ENCODE measurements at places on chromosomes 2 and 18.

GRCh38 chr18:731185-731584 lies 18.8 kb upstream of the ENOSF1 start:
- H3K36me3 ChIP-seq: peaks cover under 1% of the 10 kb centered on the region
- H3K27ac ChIP-seq: no peak overlapping the region
- DNase-seq: no peak
- H3K4me3 ChIP-seq: no peak overlapping the region

DNA sequence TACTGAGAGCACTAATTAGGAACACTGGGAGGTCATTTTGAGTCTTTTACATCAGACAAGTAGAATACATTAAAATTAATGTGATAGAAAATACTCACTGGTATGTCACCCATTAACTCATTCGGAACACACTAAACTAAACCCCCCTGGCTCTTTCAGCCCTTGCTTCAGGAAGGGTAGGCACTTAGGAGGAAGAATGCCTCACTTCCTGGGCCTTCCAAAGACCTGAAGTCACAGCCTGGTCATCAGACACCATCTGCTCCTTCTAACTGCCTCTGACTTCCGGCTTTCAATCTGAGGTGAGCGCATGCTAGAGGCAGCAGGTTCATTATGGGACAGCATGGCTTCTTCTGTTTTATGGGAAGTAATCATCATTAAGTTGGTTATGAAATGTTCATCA lies 451.4 kb downstream of the PID1 start:
- no peak overlapping the region for H3K27ac ChIP-seq
- no peak for DNase-seq
- H3K36me3 ChIP-seq: no peaks in the 10 kb centered on the region
- no peak overlapping the region for H3K4me3 ChIP-seq
- H3K4me1 ChIP-seq: no peaks in the 10 kb centered on the region

DNA sequence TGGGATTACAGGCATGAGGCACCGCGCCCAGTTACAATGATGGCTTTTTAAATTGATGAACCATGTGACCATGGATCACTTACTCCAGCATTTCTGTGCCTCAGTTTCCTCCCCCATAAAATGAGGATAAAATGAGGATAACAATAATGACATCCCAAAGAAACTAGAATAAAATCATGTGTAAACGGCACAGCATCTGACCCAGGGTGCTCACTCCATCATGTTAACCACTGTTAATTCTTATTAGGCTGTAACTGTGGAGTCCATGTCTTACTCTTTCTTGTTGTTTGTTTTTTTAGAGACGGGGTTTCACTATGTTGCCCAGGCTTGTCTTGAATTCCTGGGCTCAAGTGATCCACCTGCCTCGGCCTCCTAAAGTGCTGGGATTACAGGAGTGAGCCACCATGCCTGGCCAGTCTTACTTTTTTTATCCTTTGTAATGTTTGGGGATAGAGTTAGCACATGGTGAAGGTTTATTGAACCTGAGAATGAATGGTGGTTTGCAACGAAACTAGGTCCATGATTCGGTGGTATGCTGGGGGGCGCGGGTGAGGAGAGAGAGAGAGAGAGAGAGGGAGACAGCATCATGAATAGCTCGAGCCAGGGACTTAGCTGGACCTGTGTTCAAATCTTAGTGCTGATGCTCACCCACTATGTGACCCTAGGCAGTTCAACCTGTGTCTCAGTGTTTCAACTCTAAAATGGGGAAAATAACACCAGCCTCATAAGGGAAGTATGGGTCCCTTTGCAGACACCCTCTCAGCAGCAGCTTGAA lies 52.3 kb downstream of the MYCN start:
- DNase-seq: no peak
- H3K36me3 ChIP-seq: no peaks in the 10 kb centered on the region
- H3K27ac ChIP-seq: no peak overlapping the region
- no peaks in the 10 kb centered on the region for H3K4me1 ChIP-seq
- H3K27me3 ChIP-seq: no peaks in the 10 kb centered on the region
- no peak overlapping the region for H3K4me3 ChIP-seq

GRCh38 chr2:209519906-209520305 lies 96.1 kb downstream of the MAP2 start:
- H3K27me3 ChIP-seq: no peaks in the 10 kb centered on the region
- no peak for DNase-seq
- H3K4me1 ChIP-seq: peaks cover 17% of the 10 kb centered on the region
- no peak overlapping the region for H3K27ac ChIP-seq

- no peaks in the 10 kb centered on the region for H3K27me3 ChIP-seq
- DNase-seq: no peak
- H3K27ac ChIP-seq: no peak overlapping the region
- no peaks in the 10 kb centered on the region for H3K36me3 ChIP-seq
- no peaks in the 10 kb centered on the region for H3K4me1 ChIP-seq
Observed at GRCh38 chr2:144165599-144166250, 354.2 kb downstream of the ZEB2 start.

GRCh38 chr18:48293954-48294898 lies 115.0 kb downstream of the ZBTB7C start:
- DNase-seq: peak; percentile 63
- H3K27me3 ChIP-seq: no peaks in the 10 kb centered on the region
- peaks cover 12% of the 10 kb centered on the region for H3K4me1 ChIP-seq
- peak overlapping the region; percentile 13 for H3K27ac ChIP-seq

GRCh38 chr18:74625157-74625556 lies 27.5 kb downstream of the ZNF407 start:
- H3K27ac ChIP-seq: no peak overlapping the region
- no peak for DNase-seq
- H3K4me1 ChIP-seq: no peaks in the 10 kb centered on the region
- no peaks in the 10 kb centered on the region for H3K36me3 ChIP-seq
- no peak overlapping the region for H3K4me3 ChIP-seq

GRCh38 chr2:112685271-112685884 lies 35.4 kb upstream of the NT5DC4 start:
- H3K4me3 ChIP-seq: no peak overlapping the region
- no peak overlapping the region for H3K27ac ChIP-seq
- no peaks in the 10 kb centered on the region for H3K4me1 ChIP-seq
- no peaks in the 10 kb centered on the region for H3K27me3 ChIP-seq
- no peaks in the 10 kb centered on the region for H3K36me3 ChIP-seq

DNA sequence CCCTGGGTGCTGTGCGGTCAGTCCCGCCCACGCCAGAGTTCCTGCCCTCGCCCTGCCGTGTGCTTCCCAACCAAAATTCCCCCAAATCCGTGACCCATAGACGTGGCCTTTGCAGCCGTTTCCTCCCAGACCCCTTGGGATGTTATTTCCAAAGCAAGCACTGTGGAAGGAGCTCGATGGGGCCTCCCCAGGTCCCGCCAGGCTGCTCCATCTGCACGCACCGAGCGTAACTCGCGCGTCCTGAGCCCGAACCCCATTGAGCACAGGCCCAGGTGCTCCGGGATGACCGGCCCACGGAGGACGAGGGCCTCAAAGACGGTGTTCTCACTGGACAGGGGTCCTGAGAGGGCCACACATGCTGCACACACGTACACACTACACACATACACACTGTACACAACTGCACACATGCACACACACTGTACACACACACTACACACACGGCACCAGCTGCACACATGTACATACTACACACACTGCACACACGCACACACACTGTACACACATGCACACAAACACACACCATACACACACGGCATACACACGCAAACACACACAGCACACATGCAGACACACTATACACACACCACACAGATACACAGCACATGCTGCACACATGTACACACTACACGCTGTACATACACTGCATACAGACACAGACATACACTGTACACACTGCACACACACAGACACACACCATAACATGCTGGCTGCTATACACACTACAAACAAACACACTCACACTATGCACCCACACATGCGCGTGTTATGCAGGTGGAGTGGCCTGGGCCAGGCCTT lies 431.2 kb upstream of the SALL3 start:
- no peak overlapping the region for H3K4me3 ChIP-seq
- H3K27me3 ChIP-seq: no peaks in the 10 kb centered on the region
- H3K4me1 ChIP-seq: no peaks in the 10 kb centered on the region
- no peak for DNase-seq

GRCh38 chr2:3034396-3034795 lies 343.2 kb downstream of the EIPR1 start:
- H3K27me3 ChIP-seq: no peaks in the 10 kb centered on the region
- no peaks in the 10 kb centered on the region for H3K36me3 ChIP-seq
- no peaks in the 10 kb centered on the region for H3K4me1 ChIP-seq
- no peak overlapping the region for H3K4me3 ChIP-seq
- no peak for DNase-seq

- H3K4me3 ChIP-seq: no peak overlapping the region
- no peak for DNase-seq
Observed at GRCh38 chr2:222468346-222468745, 44.0 kb downstream of the SGPP2 start.

- no peak for DNase-seq
- no peaks in the 10 kb centered on the region for H3K4me1 ChIP-seq
- H3K4me3 ChIP-seq: no peak overlapping the region
- H3K27ac ChIP-seq: no peak overlapping the region
- no peaks in the 10 kb centered on the region for H3K36me3 ChIP-seq
Observed at GRCh38 chr2:160339726-160340125, 139.7 kb upstream of the ITGB6 start.

DNA sequence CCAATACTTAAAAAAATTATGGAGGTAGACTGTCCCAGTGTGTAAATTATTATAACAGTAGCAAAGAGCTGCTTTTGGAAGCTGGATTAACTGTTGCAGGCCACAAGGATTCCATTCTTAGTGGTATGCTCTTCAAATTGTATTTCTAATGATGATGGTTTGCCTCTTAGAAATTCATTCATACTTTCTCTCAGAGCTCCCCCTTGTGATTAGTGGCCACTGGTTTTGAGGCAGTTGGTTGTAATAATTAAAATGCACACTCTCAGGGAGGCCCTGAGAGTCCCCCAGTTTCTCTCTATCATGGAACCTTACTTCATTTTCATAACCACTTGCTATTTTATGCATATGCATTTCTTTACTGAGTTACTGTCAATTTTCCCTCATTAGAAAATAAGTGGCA lies 122.5 kb downstream of the PLA2R1 start:
- H3K4me3 ChIP-seq: no peak overlapping the region
- no peaks in the 10 kb centered on the region for H3K4me1 ChIP-seq
- DNase-seq: no peak
- H3K36me3 ChIP-seq: no peaks in the 10 kb centered on the region

- no peak overlapping the region for H3K4me3 ChIP-seq
- H3K27me3 ChIP-seq: no peaks in the 10 kb centered on the region
- no peak for DNase-seq
- peaks cover 58% of the 10 kb centered on the region for H3K36me3 ChIP-seq
Observed at GRCh38 chr2:217736776-217737550, 265.8 kb downstream of the TNS1 start.

DNA sequence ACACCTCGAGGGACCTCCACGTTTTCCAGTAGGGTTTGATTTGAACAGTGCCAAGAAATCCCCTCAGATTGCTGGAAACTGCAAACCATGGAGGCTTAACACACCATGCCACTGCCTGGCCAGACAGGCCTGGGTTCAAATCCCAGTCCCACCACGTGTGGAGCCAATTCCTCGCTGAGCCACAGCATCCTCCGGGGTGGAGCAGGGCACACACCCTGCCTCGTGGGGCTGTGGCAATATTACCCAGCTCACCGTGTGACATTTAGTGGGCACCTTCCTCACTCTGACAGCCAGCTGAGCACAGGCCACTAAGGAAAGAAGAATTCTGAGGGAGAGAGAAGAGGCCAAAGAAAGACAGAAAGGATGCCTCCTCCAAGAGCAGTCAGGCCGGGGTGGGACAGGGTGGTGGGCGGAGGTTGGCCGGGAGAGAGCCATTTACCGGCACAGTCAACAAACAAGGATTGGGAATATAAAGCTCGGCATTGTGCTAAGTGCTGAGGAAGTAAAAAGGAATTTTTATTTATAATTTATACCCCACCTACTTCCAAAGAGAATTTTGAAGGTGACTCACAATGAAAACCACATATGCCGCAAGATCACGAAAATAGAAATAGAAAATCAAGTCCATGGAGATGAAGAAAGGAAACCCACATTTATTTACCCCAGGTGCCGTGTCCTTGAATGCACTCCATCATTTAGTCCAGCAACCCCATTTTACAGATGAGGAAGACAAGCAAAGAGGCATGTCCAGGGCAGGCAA lies 111.5 kb downstream of the MCFD2 start:
- no peaks in the 10 kb centered on the region for H3K36me3 ChIP-seq
- no peak overlapping the region for H3K4me3 ChIP-seq
- H3K27me3 ChIP-seq: no peaks in the 10 kb centered on the region
- DNase-seq: no peak
- H3K4me1 ChIP-seq: peaks cover 7% of the 10 kb centered on the region
